ENCODE measurements at places on chromosomes 13 and 19. TPM values are rescaled to one million over a fixed set of nuclear protein-coding genes. Genes with fewer than 3 reads are reported as not detected.

IL4I1 gene
- not detected for total RNA-seq

ELSPBP1 gene
- not detected for total RNA-seq

TEX29 gene
- not detected for total RNA-seq

SIGLEC5 gene
- not detected for total RNA-seq

ZNF536 gene
- total RNA-seq, result 0.64 TPM

CPB2 gene
- total RNA-seq, result not detected

TSSK6 gene
- 1.9 TPM for total RNA-seq

GGN gene
- total RNA-seq, result 0.26 TPM

FGF22 gene
- 10.4 TPM for total RNA-seq

ZNF296 gene
- total RNA-seq, result 4.3 TPM

DLEU7 gene
- not detected for total RNA-seq

METTL21C gene
- total RNA-seq, result not detected

ZNF534 gene
- total RNA-seq, result not detected

ADAT3 gene
- 23.3 TPM for total RNA-seq

TMEM255B gene
- total RNA-seq, result 0.26 TPM

CEACAM7 gene
- total RNA-seq, result 5.2 TPM

CEACAM21 gene
- total RNA-seq, result not detected

ZNF565 gene
- total RNA-seq, result 5.0 TPM

ARHGAP45 gene
- 13.2 TPM for total RNA-seq
